Cardiac muscle cell (in vitro differentiated cells and primary cell): ENCODE measurements at places on chromosomes 16 and 17.

DNA sequence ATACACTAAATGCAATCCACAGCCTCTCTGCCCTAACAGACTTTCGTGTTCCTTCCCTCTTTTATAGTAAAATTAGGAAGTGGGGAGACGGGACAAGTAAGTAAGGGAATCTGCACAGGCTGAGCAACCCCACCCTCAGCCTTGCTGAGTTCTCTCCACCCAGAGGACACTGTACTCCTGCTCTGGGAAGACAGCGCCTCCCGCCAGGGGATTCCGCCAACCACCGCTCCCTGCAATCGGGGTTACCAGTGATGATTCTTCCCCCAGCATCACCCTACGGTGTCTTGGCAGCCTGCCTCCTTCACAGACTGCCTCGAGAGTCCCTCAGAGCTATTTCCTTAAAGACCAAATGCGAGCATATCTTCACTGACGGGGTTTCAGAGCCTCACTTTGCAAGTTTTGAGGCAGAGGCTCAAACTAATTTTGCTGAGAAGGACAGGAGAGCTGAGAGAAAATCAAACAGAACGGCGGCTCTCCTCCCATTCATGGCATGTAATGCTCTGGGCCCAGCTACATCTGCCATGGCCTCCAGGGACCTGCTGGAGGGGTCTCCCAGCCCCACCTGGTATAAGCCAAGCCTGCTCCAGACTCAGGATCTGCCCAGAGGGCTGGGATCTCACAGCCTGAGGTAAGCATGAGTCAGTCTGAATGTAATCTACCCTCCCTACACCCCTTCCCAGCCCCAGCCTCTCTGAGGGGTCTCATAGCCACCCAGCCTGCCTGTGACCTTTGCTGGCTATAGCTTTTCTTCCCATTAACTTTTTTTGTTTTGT lies 22.7 kb upstream of the ASGR2 start:
- no peak for DNase-seq

DNA sequence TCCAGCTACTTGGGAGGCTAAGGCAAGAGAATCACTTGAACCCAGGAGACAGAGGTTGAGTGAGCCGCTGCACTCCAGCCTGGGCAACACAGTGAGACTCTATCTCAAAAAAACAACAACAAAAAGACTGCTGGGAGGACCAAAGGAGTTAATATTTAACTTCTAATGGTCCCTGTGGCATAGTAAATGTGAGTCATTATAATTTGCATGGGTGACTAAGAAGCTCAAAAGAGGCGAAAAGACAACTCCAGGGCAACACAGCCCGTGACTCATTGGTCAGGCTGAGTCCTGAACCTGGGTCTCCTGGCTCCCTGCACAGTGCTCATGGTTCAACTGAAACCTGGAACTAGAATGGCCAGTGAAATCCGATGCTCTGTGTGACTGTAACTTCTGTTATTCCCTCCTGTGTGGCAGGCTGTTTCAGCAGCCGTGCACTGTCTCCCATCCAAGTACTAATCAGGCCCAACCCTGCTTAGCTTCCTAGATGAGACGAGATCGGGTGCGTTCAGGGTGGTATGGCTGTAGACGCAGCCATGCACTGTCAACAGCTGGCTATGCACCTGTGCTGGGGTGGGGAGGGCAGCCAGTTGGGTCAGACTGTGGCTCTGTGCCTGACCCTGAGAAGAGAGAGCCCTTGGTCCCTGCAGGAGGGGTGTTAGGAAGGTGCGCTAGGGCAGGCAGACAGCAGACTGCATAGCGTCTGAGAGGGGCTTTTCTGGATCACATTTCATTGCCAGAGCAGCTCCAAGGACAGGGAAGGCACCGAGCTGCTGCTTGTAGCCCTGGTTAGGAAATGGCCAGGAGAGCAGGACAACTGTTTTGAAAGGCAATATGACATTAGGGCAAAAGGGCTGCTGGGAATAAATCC lies 14.5 kb upstream of the GPRC5C start:
- no peak for DNase-seq

DNA sequence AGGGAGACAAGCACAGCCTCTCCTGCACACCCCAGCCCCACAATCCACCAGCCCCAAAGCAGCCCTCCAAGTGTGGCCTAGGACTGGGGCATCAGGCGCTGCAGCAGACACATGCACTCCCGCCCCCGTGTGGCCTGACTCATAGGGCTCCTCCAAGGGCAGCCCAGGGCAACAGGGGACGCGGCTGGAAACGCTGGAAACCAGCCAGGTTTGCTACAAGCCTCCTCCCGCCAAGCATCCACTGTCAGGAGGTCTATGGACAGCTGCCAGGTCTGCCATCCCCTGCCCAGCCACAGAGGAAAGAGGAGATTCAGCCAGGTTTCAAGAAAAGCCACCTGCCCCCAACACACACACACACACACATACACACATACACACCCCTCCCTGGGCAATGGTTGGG lies 25.8 kb downstream of the SRCIN1 start:
- peak; percentile 87 for DNase-seq

GRCh38 chr17:21282231-21282630 lies 2.3 kb upstream of the MAP2K3 start:
- peak; percentile 93 for DNase-seq

DNA sequence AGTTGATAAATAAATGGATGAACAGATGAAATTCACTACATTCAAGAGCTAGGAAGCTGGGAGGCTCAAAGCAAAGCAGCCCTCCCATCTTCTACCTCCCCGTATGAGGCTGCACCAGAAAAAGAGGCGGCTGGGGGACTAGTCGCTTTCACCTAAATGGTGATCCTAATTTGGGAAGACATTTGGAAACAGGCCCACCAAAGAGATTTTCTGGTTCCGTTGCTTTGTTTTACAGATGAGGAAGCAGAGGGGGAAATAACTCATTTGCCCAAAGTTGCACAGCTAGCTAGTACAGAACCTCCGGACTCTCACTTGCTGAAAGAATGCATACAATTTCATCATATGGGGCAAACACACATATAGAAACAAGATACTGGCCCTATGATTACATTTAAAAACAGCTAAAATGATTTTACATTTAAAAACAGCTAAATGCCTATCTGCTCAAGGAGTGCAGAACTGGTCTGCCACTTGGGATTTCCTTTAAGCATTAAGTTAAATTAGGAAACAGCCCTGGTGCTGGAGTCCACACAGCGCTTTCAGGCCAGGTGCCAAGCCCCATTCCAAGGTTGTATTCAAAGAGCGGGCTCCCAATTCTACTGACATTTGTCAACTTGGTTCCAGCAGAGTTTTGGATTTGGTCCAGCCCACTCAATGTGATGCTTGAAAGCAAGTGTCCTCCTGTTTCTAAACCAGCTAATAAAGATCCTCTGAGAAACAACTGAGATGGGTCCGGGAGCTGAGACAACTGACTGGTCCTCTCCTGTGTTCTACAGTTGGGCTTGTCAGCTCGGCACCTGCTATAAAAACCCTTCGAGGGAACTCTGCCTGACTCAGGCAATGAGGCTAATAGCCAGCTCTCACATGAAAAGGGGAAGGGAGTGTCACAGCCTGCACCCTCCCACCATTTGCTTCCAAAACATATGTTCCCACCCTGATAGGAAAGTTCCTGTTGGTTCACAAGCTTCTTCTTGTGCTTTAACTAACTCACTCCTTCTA lies 11.7 kb downstream of the ERN1 start:
- peak; percentile 26 for DNase-seq

- DNase-seq, result no peak
These were observed 42.9 kb downstream of the GAS7 start for GRCh38 chr17:10155371-10156076.
